ENCODE measurements at places on chromosomes 6 and 20.

- no peak for DNase-seq
These were observed 18.2 kb upstream of the AVP start for GRCh38 chr20:3102575-3103368.

GRCh38 chr20:20399531-20400500 is 31.9 kb downstream of the INSM1 start:
- DNase-seq, result no peak

DNA sequence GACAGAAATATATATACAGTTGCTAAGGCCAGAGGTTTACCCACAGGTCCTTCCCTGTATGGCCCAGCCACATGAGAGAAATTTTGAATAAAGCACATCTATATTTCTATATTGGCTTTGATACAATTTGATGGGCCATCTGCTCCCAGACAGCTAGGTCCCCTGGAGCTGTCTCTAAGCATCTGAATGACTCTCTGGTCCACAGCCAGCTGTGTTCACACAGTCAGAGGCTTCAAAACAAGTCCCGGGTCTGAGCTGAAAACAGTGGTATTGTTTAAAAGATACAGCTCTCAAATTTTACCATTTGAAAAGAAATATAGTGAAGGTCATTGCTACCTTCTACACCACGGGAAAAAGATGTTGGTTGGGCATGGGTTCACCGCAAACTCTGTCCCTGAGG is 161.1 kb downstream of the SLC35B3 start:
- no peak for DNase-seq

GRCh38 chr6:133939778-133940667 is 13.0 kb upstream of the TBPL1 start:
- no peak for DNase-seq

DNA sequence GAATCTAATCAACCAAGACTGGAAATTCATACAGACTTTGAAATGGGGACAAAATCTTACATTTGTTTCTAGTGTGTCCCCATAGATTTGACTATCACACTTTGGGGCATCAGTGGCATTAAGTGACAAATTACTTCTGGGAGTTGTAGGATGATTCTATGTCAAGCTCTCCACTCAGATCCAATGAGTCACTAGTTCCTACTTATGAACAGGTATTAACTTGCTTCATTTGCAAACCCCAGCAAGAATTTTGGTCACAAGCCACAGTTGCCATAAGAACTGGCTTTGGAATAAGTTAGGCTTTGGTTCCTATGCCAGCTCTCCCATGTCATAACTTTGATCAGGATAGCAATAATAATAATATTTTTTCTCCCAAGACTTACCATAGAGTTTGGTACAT is 77.6 kb upstream of the PTPRK start:
- no peak for DNase-seq
